ENCODE measurements at places on chromosomes 12 and 14. TPM values are rescaled to one million over a fixed set of nuclear protein-coding genes. Genes with fewer than 3 reads are reported as not detected.

Gene PAPLN
- total RNA-seq = 16.2 TPM

Gene FBLN5
- 240 TPM for total RNA-seq

GRCh38 chr14:64830961-64831360 is 48.7 kb downstream of the SPTB start:
- no peak for DNase-seq

Gene GLIPR1L1
- not detected for total RNA-seq

DNA sequence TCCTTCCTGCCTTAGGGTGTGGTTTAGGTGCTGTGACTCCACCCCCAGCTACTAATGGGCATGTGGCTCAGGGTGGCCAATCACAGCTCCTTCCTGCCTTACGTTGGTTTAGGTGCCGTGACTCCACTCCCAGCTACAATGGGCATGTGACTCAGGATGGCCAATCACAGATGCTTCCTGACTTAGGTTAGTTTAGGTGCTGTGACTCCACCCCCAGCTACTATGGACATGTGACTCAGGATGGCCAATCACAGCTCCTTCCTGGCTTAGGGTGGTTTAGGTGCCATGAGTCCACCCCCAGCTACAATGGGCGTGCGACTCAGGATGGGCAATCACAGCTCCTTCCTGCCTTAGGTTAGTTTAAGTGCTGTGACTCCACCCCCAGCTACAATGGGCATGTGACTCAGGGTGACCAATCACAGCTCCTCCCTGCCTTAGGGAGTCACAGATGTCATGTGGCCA is 163.9 kb downstream of the TBX5 start:
- no peak for DNase-seq

DNA sequence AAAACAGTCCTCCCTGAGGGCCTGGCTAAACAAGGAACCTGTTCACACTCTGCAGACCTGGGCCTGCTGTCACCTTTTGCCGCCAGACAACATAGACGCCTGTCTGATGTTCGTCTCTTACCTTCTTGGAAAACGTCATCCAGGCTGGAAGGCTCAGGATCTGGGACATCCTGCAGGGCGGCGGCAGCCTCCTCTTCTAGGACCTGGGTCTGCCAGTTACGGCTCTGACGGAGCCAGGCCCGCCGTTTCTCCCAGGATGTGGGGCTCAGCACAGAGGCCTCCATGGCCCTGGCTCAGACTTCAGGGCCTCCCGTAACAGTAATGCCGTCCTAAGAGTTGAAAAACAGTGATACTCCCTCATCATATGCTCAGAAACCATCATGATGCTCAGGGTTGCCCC is 10.3 kb downstream of the TESPA1 start:
- DNase-seq = no peak

- DNase-seq = no peak
Measured at GRCh38 chr12:75161488-75161887, 48.2 kb downstream of the KCNC2 start.

- no peak for DNase-seq
Measured at GRCh38 chr12:38995249-38995648, 89.9 kb upstream of the CPNE8 start.

Gene GPRC5D
- total RNA-seq = not detected

Gene KRT71
- total RNA-seq = not detected

DNA sequence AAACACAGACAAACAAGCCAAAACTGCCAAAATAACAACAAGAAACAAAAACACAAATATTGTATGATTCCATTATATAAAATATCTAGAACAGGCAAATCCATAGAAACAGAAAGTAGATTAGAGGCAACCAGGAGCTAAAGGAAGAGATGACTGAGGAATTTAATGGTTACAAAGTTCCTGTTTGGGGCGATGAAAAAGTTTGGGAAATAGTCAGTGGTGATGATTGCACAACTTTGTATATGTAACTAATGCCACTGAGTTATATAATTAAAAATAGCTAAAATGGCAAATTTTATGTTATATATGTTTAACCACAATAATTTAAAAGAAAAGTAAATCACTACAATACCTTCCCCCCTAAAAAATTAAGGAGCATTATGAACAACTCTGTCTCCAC is 24.5 kb downstream of the GNPTAB start:
- DNase-seq = no peak

DNA sequence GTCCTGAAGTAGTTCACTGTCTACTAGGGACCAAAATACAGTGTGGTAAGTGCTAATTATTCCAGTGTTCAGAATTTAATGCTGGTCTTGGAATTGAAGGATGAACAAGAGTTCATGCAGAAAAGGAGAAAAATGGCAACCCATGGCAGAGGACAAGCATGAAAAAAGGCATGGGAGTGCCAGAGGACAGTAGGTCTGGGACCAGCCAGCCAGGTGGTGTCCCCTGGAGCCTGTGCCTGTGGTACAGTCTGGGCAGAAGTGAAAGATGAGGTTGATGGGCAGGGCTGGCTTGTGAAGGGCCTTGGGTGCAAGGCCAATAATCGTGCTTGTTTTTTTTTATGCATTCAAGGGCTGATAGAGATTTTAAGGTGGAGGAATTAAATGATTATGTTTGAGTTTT is 21.0 kb downstream of the C12orf75 start:
- no peak for DNase-seq

Gene PLCZ1
- total RNA-seq = not detected

GRCh38 chr12:125178222-125178621 is 113.0 kb downstream of the AACS start:
- DNase-seq = no peak

DNA sequence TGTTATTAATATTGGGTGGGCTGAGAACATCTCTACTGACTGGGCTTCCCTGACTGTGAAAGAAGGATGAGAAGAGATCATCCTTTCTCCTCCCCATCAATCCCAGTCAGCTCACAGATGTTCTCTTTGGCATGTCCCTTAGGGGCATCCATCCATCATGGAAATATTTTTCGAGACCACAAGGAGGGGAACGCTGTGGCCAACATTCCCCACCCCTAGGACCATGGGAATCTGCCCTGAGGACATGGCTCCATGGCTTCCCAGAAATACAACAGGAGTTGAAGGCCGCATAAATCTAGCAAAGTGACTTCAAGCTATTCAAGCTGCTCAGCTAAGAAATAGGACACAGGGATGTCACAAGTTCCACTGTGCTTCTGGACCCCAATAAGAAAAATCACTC is 456.8 kb downstream of the MED13L start:
- DNase-seq = no peak

Gene RNASE3
- not detected for total RNA-seq

GRCh38 chr12:16833376-16834015 is 227.5 kb upstream of the LMO3 start:
- DNase-seq = no peak

DNA sequence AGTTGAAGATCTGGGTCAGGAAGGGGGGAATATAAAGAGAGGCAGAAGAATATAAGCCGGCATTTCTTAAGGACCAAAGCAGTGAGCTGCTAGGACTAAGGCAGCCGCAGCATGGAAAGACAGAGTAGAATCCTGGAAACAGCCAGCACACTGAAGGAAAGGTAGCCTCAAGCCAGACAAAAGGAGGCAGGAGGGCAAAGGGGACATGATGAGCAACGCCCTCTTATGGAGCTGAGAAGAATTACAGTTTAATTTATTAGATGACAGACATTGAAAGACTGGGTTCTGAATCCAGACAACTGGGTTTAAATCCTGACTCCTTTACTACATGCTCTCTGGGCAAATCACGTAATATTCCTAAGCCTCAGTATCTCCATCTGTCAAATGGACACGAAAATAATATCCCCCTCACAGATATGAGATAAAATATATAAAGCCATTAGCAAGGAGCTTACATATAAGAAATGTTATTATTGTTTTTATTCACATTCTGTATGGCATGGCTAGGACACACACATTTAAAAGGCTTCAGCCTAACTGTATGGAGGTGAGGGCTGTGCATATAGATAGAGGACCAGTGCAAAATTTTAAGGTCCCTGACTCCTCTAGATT is 8.1 kb upstream of the PCED1B start:
- DNase-seq = no peak

GRCh38 chr12:89414851-89415250 is 62.5 kb upstream of the DUSP6 start:
- no peak for DNase-seq

DNA sequence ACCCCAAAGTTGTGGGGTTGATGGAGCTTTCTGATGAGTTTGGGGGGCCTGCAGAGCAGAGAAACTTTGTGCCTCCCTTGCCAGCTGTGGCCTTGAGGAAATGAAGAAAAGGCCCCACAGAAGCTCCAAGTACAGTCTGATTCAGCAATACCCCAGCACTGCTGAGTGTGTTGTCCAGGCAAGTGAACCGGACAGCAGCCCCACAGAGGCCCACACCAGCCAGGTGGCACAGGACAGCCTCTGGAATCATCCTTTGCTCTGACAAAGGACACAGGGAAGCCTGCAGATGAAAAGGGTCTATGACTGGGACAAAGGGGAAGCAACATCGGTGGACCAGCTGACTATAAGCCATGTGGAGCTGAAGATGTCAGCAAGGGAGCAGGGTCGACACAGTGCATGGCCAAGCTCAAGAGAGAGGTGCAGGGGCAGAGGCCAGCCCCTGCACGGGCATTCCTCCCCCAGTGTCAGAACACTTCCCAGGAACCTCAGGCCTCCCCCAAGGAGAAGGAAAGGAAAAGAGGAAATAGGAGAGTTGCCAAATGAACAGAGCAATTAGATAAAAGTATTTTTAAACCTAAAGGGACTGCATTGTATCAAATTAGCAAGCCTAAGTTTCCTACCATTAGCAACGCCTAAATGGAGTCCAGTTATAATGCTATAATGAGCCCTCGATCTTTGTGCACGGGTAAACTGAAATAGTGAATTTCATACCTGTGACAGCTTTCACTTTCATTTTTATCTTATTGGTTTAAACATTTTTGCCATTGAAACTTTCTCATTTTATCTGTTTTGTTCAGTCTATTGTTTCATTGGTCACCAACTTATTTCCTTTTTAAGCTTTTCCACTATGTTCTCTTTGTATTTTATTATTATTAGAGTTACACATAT is 46.3 kb upstream of the PTGDR start:
- DNase-seq = no peak

GRCh38 chr14:103155010-103155409 is 31.7 kb downstream of the TNFAIP2 start:
- no peak for DNase-seq

Gene KCNMB4
- total RNA-seq = 2.7 TPM

DNA sequence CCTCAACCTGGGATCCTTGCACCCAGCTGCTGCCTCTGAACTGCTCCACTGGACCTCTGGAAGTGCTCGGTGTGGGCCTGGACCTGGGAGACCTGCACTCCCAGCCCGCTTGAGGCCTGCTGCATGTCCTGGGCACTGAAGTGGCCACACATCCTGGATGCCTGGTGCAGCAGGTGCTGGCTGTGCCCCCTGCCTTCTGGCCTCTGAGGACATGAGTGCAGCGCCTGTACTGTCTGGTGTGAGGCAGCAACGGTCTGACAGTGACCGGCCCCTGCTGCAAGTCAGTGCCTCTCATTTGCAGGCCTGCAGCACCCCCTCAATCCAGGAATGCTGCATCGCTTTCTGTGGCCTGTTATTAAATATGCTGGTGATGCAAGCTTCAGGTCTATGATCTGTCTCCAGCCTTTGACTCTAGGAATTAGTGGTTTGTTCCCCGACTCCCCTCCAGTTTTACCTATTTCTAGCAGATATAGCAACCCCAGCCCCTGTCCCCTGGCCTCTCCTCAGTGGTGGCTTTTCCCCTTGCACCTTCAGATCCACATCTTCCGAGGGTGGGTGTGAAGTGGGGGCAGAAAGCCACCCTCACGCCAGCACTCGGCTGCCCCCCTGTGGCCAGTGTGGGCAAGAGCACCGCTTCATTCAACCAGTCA is 3.6 kb downstream of the SMIM41 start:
- DNase-seq = peak; percentile 88

Gene IFNG-AS1
- not detected for total RNA-seq

Gene SPRYD4
- total RNA-seq = 1.7 TPM

DNA sequence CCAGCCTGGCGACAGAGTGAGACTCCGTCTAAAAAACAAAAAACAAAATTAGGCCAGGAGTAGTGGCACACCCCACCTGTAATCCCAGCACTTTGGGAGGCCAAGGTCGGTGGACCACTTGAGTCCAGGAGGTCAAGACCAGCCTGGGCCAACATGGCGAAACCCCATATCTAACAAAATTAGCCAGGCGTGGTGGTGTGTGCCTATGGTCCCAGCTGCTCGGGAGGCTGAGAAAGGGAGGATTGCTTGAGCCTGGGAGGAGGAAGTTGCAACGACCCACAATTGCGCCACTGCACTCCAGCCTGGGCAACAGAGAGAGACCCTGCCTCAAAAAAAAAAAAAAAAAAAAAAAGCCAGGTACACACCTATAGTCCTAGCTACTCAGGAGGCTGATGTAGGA is 37.0 kb downstream of the KDM2B start:
- no peak for DNase-seq

Gene GUCY2C
- total RNA-seq = 0.74 TPM

GRCh38 chr12:54418441-54419087 is 502 bp downstream of the ITGA5 start:
- no peak for DNase-seq

DNA sequence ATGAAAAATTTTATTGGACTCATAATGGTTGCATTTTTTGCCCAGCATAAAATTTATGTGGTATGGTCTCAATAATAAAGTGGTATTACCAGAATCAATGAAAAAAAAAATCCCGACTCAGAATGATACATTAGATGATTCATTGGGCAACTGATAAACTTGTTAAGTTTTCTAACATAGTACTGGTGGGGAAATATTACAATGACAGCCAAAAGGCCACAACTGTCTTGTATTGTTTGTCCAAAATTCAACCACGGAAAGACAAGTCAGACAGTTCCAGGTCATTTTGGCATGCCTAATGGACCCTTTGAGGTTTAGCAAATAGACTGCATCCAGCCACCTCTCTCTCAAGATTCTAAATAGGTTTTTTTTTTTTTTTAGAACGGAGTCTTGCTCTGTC is 70.5 kb upstream of the TRIM9 start:
- DNase-seq = no peak

- no peak for DNase-seq
Measured at GRCh38 chr14:58746701-58747100, 108.9 kb downstream of the DACT1 start.
